CD4-positive, alpha-beta T cell treated with Interleukin-4 for 1 hour (primary cell): ENCODE measurements at places on chromosomes 11 and 22.

DNA sequence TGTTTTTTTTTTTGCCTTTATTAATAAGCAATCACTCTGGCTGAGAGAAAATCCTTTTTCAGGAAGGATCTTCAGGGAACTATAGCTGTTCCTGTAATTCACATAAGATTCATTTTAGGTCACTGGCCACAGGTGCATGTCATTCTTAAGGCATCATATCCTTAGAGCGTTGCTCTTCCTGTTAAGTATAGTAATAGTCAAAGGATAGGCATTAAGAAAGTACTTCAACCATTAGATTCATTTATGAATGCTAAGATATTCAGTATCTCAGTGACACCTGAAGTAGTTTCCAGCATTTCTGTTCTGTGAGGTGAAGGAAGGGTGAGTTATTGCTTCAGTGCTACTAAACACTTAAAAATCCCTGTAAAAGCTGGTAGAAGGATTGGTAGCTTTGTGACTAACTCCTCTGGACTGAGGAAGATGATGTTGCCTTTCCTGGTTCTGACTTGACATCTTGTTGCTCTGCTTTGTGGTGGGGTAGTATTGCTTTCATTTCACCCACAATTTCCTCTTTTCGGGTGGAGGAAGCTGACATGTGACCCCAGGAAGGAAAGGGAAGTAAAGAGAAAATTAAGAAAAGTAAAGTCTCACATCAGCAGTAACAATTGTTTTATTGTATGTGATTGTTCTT is 34.7 kb downstream of the RNF169 start:
- peak; percentile 56 for DNase-seq

GRCh38 chr11:134407321-134407828 is 4.7 kb downstream of the B3GAT1 start:
- no peak for DNase-seq

DNA sequence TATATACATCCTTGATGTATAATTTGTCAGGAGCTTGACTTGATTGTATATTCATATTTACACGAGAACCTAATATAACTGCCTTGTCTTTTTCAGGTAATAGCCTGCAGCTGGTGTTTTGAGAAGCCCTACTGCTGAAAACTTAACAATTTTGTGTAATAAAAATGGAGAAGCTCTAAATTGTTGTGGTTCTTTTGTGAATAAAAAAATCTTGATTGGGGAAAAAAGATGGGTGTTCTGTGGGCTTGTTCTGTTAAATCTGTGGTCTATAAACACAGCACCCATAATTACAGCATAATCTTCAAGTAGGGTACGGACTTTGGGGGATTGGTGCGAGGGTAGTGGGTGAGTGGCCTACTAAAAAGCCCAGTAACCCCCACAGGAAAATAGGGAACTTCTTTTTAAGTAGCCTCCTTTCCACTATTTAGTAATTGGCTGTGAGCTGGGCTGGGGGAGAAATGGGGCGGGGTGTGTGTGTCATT is 7.5 kb downstream of the MALAT1 start:
- DNase-seq: no peak

GRCh38 chr11:313787-314553 is at the start of gene IFITM1:
IFITM1 (plus strand) TSS chr11:314040; CDS start chr11:314171, 131 bp downstream.
- peak; percentile 73 for DNase-seq

DNA sequence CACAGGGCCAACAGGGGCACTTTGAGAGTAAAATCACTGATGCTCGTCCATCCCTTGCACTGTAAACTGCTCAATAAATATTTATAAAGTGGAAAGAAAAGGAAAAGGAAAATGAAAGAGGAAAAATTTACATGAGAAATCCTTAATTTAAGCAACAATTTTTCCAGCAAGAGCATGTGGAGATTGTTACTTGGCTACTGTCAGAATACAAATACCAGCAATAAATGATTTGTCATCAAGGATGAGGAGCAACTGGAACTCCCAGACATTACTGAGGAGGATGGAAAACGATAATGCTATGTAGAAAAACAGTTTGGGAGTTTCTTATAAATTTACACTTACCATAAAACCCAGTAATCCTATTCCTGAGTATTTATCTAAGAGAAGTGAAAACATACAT is 123.0 kb downstream of the SGSM3 start:
- no peak for DNase-seq

GRCh38 chr22:48416396-48417224 is 1411.1 kb downstream of the BRD1 start:
- DNase-seq: no peak

DNA sequence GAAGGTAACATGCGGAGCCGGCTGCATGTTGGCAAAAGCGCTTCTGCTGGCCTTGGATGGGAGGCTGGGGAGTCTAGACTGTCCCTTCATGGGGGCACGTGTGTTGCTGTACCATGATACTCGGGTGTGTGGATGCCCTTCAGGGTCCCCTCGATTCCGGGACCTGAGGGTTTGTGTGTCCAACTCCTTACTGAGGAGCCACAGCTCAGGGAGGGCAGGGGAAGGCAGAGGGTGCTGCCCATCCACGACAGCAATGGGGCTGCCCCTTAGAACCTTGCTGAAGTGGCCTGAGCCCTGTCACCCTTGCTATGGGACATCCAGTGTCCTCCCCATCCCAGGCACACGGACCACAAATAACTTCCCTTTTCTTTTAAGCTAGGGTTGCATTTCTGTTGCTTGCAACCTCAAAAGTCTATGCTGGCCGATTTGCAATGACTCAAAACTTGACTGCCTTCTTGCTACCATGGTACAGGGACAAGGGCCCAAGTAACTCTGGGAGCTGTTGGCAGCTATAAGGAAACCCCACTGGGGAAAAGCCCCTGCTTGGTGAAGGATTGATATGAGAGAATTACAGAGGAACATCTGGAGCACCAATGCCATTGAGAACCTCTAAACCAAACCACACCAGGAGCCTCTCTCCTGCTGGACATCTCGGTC is 43.8 kb downstream of the RTL6 start:
- no peak for DNase-seq

GRCh38 chr11:132036746-132037466 is 666.5 kb downstream of the NTM start:
- DNase-seq: no peak
